Kidney (tissue), 22 donors: ENCODE measurements at places on chromosomes 16 and 17.

GRCh38 chr16:55280587-55280986, 43.4 kb upstream of the IRX6 start:
- no peak for DNase-seq

GRCh38 chr16:24999856-25000461, 15.2 kb downstream of the ARHGAP17 start:
- DNase-seq = no peak

- DNase-seq = no peak
Measured at GRCh38 chr16:18048853-18049546, 287.5 kb downstream of the NPIPA8 start.

- DNase-seq = no peak
Measured at GRCh38 chr16:6558661-6559060, 774.0 kb upstream of the RBFOX1 start.

DNA sequence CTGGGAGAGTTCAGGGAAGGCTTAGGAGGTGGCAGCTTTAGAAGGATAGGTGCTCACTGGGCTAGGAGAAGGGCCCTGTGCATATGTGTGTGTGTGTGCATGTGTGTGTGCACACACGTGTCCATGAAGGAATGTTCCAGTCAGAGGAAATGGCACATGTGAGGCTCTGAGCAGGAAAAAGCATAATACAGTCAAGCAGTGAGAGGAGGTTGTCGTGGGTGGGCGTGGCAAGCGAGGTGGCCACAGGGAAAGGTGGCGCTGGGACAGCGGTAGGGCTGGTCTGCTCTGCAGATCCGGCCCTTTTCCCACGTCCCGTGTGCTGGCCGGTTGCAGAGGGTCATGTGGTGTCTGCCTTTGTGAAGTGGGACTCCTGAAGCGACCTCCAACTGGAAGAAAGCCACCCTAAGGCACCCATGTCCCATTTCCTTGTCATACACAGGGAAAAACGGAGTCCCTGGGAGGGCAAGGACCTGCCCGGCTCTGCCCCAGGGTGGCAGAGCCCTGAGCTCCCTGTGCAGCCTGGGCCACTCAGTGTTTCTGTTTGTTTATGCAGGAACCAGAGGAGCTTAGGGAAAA, 40.1 kb downstream of the NT5M start:
- no peak for DNase-seq

- DNase-seq = peak; percentile 55
Measured at GRCh38 chr17:11240841-11241610, at the start of gene SHISA6. TSS of gene SHISA6 (plus strand) at chr17:11241213.

DNA sequence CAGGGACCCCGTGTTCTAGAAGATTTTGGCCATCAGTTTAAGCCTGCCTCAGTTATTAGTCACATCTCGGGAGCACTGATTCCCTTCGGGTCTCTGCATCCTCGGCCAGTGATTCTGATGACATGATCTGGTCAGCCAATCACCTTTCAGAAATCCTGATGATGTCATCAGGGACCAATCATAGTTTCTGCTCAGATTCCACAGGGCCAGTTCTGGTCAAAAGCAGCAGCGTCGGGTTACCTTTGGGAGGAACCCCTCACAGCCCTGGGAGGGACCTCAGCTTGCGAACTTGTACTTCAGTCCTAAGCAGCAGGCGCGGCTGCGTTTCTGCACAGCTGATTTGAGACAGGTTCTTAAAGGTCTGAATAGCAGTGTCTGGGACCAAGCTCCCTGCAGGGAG, 13.9 kb downstream of the KDM8 start:
- DNase-seq = no peak

GRCh38 chr16:68447653-68448359, 502 bp downstream of the SMPD3 start:
- DNase-seq = no peak

- DNase-seq = no peak
Measured at GRCh38 chr16:82643936-82644630, 17.3 kb downstream of the CDH13 start.

DNA sequence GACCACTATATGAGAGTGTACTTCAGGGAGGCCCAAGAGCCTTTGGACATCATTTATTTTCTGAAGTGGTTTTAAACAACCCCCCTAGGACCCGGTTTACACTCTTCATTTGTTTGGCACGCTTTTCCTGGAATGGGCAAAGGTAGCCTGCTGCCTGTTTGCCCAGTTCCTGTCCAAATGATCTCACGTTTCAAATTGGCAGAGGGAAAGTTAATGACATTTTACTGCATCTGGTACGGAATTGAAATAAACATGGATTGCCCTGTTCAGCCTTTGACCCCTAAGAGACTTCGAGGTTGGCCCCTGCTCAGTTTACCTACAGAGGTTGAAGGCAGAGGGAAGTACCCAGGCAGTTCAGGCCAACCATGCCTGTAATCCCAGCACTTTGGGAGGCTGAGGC, 5.8 kb upstream of the RPRML start:
- DNase-seq = peak; percentile 3

GRCh38 chr17:77266213-77266612, 125.4 kb downstream of the SEC14L1 start:
- DNase-seq = no peak

- no peak for DNase-seq
Measured at GRCh38 chr17:79201536-79202227, 127.1 kb downstream of the ENGASE start.

DNA sequence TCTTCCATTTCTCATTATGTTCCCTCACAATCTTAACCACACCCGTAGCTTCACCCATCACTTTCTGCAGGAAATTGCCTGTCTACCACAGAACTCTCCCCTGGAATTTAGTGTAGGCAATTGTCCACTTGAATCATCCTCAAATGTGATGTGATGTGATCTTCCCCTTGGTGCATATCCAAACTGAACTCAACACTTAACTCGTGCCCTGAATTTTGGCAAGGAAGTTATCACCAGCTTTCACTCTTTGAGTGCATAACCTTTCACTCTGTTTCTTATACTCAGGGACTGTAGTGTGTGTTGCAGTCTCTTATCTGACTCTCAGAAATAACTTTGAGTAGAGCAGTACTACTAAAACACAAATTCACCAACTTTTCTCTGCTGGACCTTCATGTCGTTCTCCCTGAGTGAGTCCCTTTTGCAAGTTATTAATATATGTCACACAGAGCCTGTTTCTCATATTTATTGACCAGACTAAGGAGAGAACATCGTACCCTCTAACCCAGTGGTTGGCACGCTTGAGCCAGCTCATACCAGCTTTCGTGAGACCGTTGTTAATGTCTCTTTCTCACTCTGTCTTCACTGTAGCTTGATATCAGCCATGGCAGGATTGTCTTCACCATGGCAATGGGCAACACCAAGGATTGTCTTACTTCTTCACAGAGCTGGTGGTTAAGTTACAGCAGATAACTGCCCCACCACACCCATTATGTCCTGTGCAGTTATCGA, 558.9 kb upstream of the HSBP1 start:
- DNase-seq = no peak

- peak; percentile 24 for DNase-seq
Measured at GRCh38 chr16:66846266-66846665, 2.1 kb downstream of the CA7 start.

GRCh38 chr16:22373662-22374310, 633 bp downstream of the CDR2 start:
- DNase-seq = peak; percentile 56

GRCh38 chr16:10202649-10203048, 20.4 kb upstream of the GRIN2A start:
- no peak for DNase-seq

DNA sequence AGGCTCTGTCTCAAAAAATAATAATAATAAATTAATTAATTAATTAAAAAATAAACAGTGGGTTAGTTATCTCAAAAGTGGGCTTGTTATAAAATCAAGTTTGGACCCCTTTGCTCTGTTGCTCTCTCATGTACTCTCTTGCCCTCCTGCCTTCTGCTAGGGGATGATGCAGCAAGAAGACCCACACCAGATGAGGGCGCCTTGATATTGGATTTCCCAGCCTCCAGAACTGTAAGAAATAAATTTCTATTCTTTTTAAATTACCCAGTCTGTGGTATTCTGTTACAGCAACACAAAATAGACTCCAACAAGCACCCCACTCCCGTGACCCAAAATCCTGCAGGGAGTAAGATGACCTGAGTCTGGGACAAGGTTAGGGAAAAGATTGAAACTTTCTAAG, 2.1 kb upstream of the ZNF652 start:
- no peak for DNase-seq

- no peak for DNase-seq
Measured at GRCh38 chr17:7849130-7849750, 5.6 kb upstream of the TMEM88 start.

- no peak for DNase-seq
Measured at GRCh38 chr16:81307770-81308169, 7.0 kb upstream of the GAN start.

GRCh38 chr17:47864791-47865216, 13.8 kb upstream of the SP6 start:
- DNase-seq = no peak

DNA sequence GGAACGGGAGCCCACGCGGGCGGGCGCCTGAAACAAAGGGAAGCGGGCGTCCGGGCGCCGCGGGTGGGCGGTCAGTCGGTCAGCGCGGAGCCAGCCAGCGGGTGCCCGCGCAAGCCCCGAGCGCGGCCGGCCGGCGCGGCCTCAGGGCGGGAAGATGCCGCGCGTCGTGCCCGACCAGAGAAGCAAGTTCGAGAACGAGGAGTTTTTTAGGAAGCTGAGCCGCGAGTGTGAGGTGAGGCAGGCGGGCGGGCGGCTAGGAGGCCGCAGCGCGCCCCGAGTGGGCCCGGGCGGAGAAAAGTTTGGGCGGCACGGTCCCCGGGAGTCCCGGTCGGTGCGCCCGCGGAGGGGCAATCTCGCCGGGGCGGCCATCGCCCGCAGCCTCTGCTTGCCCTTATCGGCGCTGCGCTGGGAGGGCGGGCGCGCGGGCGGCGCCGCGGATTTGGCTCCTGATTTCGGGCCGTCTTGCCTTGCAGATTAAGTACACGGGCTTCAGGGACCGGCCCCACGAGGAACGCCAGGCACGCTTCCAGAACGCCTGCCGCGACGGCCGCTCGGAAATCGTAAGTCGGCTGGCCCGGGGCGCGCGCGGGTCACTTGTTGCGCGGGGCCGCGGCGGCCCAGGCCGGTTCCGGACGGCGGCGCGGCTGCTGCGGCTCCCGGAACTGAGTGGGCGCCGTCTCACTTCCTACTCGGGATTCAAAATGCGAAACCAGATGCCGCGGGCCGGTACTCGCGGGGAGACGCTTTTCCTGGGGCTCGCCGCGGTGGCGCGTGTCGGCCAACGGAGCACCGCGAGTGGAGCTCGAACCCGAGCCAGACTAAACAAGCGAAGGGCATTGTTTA, 526 bp downstream of the CBFB start:
- peak; percentile 46 for DNase-seq

DNA sequence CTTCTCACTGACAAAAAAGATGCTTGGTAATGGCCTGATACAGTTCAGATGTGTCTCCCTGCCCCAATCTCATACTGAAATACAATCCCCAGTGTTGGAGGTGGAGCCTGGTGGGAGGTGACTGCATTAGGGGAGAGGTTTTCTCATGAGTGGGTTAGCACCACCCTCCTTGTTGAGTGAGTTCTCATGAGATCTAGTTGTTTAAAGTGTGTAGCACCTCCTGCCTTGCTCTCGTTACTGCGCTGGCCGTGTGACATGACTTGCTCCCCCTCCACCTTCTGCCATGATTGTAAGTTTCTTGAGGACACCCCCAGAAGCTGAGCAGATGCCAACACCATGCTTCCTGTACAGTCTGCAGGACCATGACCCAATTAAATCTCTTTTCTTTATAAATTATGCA, 5.0 kb downstream of the TSR1 start:
- DNase-seq = no peak

- peak; percentile 94 for DNase-seq
Measured at GRCh38 chr17:81044764-81045589, 10.0 kb downstream of the BAIAP2 start.

DNA sequence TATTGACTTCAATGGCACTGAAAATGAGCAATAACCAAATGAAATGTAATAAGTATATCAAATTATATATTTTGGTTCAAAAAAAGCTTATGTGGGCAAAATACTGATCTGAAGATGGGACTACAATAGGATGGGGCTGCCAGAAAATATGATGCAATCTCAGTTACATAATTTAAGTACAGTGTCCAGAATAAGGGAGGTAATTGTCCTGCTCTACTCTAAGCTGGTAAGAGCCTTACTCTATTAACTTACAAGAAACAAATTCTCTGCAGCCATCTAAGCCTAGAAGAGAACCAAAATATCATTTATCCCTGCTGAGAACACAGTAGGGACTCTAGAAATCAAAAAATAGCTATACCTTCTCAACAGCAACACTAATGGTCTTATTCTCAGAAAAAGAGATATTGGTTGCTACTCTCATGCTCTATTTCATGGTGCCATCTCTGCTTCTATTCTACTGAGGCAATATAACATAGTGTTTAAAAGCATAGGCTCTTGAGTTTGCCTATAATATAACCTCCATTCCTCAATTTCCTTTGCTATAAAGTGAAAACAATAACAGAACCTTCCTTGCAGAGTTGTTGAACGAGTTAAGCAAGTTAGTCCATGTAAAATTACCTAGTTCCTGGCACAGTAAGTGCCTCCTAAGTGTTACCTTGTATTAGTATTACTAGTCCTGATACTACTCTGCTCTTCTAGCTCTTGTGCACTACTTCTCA, 19.9 kb downstream of the NQO1 start:
- DNase-seq = no peak

DNA sequence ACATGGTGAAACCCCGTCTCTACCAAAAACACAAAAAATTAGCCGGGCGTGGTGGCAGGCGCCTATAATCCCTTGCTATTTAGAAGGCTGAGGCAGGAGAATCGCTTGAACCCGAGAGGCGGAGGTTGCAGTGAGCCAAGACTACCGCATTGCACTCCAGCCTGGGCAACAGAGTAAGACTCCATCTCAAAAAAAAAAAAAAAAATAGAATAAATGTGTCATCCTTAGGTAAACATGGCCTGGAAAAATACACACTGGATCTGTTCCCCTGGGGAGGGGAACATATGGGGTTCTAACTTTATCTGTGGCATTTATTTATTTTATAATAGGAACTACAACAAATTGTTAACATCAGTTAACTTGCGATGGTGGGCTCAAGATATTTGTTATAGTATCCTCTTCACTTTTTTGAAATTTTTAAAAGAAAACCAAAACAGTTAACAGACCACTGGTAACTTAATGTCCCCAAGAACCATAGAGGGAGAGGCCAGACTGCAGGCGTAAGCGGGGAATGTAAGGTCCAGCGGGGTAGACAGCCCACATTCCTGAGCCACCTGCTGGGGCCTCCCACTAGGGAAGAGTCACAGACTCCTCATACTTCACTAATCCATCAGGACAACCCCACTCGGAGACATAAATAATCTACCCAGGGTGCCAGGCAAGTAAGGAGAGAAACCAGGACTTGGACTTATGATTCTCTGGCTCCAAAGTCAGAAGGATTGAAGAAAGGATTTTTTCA, 12.5 kb upstream of the TXNDC11 start:
- peak; percentile 43 for DNase-seq

DNA sequence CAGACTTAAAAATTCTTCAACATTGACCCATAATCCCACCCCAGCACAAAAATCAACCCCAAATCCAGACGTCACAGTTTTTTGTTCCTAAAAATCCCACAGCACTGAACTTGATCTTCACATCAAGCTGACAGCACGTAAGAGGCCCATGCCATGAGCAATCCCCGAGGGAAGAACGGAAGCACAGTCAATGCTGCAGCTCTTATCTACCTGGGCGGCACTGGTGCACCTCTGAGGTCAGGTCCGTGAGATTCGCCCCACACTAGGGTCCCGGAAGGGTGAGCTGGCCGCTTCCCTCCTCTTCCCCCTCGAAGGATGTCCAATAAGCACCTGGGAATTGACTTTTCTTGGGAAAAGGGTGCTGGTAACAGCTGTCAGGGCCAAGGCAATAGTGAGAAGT, 11.3 kb upstream of the ITGAE start:
- DNase-seq = no peak

- DNase-seq = peak; percentile 48
Measured at GRCh38 chr16:88534638-88535190, 35.5 kb upstream of the ZC3H18 start.

- peak; percentile 89 for DNase-seq
Measured at GRCh38 chr16:49856672-49857330, 889 bp upstream of the ZNF423 start.
